Stimulated activated CD8-positive, alpha-beta memory T cell treated with anti-CD3 and anti-CD28 coated beads, Interleukin-4, amount 100 ng/mL, for 1 hour (primary cell): ENCODE measurements at places on chromosomes 11 and 22.

- DNase-seq = no peak
Measured at GRCh38 chr11:92907671-92908070, 61.8 kb upstream of the MTNR1B start.

DNA sequence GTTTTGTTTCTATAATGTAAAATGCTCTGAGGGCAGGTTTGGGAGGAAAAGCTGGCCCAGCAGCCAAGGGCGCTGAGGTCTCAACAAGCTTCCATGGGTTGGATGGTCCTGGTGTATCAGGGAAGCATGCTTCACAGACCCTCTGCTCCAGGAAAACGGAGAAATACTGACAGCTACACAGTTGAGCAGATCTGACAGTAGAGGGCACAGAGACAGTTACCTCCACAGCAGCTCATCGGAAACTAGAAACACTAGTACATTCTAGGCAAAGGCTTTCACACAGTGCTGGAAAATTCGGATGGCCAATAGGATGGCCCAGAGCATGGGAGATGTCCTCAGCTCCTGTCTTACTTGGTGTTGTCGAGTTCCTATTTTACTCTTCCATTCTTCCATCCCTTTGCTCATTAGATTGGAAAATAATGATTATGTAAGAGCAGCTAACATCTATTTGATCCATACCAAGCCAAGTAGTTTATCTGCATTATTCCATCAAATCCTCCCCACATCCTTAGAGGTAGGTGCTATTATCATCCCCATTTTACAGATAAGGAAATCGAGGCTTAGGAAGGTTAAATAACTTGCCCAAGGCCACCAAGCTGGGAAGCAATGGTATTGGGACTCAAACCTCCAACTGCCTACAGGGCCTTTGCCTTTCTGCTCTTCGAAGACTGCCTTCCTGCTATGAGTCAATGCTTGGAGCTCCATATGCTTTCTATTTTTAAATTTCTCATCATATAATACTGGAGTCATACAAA lies 28.3 kb downstream of the LMO2 start:
- DNase-seq = no peak

DNA sequence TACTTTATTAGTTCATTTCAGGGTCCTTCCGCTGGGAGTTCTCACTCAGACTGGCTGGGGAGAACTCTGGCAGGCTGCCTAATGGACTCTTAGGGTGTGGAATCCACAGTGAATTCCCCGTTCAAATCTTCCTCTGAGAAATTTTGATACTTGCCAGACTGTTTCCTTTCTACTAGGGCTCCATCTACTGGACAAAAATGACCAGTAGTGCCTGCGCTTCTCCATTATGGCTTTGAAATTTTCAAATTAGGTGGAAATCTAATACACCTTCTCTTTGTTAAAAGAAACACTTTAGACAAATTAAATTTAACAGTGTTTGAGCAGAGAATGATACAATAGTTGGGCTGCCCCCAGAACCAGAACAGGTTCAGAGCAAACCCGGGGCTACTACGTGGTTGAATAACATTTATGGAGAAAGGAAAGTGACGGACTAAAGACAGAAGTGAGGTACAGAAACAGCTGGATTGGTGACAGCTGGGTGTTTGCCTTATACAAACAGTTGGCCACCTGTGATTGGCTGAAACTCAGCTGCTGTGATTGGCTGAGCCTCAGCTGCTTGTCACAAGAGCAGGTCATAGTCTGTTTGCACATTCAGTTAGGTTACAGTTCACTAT lies 52.9 kb upstream of the FDX1 start:
- no peak for DNase-seq

DNA sequence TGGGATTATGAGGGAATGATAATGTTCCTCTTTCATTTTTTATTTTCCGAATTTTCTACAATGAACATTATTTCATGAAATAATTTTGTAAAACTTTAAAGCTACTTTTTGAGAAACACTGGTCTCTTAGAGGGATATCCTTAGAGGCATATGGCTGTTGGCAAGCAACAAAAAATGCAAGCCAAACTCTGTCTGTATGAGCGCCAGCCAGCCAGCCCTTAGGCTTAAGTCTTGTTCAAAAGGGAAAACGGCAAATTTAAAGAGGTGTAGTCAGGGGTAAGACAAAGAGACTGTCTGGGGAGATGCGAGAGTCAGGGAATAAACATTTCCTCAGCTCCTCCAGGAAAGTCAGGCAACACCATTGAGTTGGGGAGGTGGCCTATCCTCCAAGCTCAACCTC lies 22.5 kb downstream of the ASCC2 start:
- DNase-seq = no peak

DNA sequence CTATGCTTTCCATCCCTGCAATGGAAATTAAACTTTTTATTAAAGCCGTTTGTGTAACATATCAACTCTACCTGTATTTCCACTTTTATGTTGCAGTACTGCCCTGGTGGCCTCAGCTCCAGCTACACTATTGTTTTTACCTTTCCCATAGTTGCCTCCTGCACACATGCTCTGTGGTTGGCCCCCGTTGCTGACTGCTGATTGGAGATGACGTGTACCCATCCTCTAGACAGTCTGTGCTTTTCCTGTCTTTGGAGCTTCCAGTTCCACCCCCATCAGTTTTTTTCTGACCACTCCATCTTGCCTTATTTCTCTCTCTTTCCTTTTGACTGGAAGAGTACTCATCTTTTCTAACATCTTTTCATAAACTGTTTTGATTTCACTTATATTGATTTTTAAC lies 123.8 kb downstream of the TEAD1 start:
- DNase-seq = no peak

DNA sequence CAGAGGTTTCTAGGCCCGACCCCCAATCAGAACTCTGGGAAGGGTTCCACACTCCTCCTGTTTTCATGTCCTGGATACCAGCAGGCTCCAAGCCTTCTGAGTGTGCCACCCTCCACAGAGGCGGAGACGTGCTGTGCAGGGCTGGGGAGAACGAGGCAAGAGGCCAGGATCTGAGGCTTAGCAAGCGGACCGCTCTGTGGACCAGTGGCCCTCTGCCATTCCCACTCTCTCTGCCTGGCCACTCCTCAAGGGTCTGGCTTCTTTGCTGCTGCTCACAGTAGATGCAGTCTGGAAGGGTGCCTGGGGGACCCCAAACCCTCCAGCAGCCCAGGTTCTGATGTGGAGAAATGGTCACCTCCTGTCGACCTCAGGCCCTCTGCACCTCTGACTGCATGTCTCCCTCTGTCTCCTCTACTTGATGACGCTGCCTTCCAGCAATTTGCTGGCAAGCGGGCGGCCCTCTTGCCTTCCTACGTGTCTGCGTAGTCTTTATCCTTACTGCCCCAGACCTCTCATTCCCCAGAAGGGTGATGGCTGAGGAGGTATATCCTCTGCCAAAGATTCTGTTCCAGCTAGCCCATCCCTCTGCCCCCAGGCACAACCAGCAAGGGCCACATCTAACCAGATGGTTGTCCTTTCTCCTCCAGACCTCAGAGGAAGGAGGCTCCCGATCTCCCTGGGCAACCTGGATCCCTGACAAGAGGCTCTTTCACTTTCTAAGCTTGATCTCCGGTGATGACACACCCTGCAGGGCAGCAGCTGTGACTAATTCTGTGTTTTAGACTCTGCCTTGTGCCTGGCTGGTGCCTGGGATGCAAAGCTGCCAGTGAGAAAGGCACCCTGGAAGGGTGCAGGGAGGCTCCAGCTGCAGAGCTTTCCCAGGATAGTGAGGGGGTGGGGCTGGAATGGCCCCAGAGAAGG lies 87.3 kb downstream of the NAT10 start:
- no peak for DNase-seq

- no peak for DNase-seq
Measured at GRCh38 chr11:6414874-6415328, 4.0 kb downstream of the APBB1 start.

- no peak for DNase-seq
Measured at GRCh38 chr22:36052505-36052941, 23.9 kb upstream of the RBFOX2 start.

DNA sequence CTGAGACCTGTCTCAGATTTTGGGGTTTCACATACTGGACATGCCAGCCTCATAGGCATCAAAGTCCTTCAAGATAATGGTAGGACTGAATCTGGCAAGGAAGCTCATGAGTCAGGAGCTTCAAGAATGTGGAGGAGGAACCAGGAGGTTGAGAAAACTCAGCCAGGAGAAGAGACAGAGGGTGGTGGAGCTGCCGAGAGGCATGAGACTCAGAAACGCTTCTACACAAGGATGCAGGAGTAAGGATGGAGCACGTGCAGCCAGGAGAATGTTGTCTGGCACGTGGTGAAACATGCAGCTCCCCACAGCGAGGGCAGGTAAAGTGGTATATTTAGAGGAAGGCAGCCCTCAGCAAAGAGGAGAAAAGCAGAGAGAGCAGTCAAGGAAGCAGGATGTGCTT lies 148.7 kb upstream of the ISX start:
- no peak for DNase-seq

GRCh38 chr22:33823552-33823951 lies 96.7 kb downstream of the LARGE1 start:
- no peak for DNase-seq

DNA sequence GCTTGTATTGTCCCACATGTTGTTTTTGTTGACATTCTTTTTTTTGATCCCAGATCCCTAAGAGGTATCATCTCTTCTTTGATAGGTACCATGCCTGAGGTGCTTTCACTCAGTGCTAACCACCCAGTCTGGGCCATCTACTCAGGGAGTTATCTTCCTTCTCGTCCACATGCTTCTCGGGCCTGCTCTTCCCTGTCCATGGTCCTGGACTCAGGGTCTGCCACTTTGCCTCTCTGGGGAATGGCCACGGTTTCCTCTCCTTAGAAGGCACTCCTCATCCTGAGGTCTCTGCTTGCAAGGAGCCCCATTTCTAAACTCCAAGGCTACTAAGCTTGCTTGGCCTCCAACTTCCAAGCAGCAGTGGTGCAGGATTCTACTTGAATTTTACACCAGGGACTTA lies 227.0 kb upstream of the NCAM1 start:
- no peak for DNase-seq

GRCh38 chr11:8426076-8426475 lies 162.4 kb upstream of the LMO1 start:
- no peak for DNase-seq

DNA sequence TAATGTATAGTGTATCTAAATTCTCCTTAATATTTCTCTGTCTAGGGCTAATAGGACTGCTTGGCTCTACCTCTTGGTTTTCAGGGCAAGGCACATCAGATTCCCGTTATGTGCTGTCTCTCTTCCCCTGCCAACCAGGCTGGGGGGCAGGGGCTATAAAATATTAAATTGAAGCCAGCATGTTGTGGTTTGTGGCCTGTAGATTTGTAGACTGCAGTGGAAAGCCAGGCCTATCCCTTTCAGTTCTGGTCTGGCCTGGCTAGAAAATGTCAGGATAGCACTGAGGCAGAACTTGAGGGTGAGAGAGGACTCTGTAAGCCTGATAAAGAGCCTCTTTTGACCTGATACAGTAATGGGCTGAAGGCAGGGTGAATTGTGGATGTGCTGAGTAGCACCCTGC lies 14.4 kb upstream of the GRK2 start:
- no peak for DNase-seq

- DNase-seq = no peak
Measured at GRCh38 chr11:117281159-117281558, 10.0 kb upstream of the BACE1-AS start.

GRCh38 chr11:123532131-123532530 lies 102.1 kb downstream of the GRAMD1B start:
- no peak for DNase-seq

DNA sequence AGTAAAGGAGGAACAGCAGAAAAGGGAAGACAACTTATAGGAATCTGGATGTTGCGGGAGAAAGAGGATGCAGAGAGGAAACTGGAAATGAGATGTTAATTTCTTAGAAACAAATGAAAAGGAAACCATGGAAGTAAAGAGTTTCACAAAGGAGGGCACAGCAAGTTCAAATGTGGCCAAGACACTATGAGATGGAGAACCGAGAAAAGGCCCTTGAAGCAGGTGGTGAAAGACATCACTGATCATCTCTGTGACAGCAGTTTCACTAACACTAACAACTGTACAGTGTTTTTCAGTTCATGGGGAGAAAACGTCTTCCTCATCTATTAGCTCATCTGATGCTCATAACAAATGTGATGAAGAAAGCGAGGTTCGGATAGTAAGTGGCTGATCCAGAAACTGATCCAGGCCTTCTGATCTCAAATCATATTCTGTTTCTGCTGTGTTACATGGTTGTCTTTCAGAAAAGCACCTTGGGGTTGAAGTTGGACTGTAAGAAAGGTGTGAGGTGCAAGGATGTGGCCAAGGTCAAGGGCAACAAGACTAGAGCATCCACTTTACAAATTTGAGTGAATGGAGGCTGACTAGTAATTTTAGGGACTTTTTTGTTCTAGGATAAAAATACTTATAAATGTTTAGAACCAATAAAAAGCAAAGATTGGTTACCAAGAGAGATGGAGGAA lies 492.1 kb upstream of the CADM1 start:
- DNase-seq = no peak
